ENCODE measurements at places on chromosomes 13 and 19. TPM values are rescaled to one million over a fixed set of nuclear protein-coding genes. Genes with fewer than 3 reads are reported as not detected.
A peak's percentile ranks its signal among the peaks of the same experiment; 100 is the strongest.

- H3K4me3 ChIP-seq, result no peak overlapping the region
- H3K27me3 ChIP-seq, result no peaks in the 10 kb centered on the region
- no peak for DNase-seq
- H3K4me1 ChIP-seq, result no peaks in the 10 kb centered on the region
- H3K27ac ChIP-seq, result no peak overlapping the region
Observed at GRCh38 chr19:30920222-30920621, 429.0 kb downstream of the TSHZ3 start.

DNA sequence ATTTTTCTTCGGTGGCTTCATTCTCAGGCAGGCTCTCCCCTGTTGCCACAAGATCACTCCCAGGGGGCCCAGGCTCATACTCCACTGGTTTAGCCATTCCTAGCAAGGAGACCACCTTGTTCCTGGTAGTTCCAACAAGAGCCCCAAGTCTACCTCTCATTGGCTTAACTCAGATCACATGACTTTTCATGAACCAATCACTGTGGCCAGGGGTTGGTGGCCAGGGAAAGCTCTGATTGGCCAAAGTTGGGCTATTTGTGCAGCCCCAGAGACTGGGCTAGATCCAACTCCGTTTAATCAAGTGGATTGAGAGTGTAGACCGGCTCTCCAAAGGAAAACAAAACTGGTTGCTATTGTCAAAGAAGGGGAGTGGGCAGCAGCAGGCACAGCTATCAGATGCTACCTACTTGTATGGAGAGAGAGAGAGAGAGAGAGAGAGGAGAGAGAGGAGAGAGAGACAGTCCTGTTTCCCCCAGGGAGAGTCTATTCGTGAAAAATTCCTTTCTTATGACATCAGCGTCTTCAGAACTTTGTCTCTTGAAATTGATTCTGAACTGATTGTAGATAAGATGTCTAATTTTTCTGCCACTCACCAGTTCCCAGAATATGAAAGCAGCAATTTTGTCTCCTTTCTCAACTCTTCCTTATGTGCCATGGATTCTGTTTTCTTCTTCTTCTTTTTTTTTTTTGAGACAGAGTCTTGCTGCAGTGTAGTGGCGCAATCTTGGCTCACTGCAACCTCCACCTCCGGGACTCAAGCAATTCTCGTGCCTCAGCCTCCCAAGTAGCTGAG, 5.9 kb downstream of the CEACAM19 start:
- H3K27ac ChIP-seq, result peak overlapping the region; percentile 84
- H3K36me3 ChIP-seq, result no peaks in the 10 kb centered on the region
- peak; percentile 83 for DNase-seq
- peaks cover 18% of the 10 kb centered on the region for H3K4me1 ChIP-seq
- no peaks in the 10 kb centered on the region for H3K27me3 ChIP-seq

GRCh38 chr19:5850743-5851293, 431 bp downstream of the FUT3 start:
- H3K4me3 ChIP-seq, result no peak overlapping the region
- H3K27me3 ChIP-seq, result no peaks in the 10 kb centered on the region
- H3K36me3 ChIP-seq, result no peaks in the 10 kb centered on the region
- H3K4me1 ChIP-seq, result no peaks in the 10 kb centered on the region
- no peak for DNase-seq

DNA sequence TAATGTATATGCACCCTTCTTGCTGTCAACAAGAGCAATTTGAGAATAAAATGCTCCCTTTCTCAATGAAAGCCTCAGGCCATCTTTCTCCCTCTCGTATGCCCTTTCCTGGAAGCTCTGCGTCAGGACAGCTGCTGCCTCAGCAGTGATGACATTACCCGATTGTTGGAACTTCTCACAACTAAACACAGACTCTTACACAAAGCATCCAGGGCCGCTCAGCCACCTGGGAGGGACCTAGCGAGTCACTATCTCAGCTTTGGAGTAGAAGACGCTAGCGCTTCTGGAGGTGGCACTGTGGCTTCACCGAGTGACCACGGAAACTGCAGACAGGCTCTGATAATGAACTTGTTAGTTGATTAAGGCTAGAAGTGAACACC, 153.2 kb upstream of the SOX1 start:
- H3K36me3 ChIP-seq, result no peaks in the 10 kb centered on the region
- H3K27ac ChIP-seq, result no peak overlapping the region
- H3K27me3 ChIP-seq, result no peaks in the 10 kb centered on the region
- no peaks in the 10 kb centered on the region for H3K4me1 ChIP-seq
- DNase-seq, result no peak

GRCh38 chr19:39679056-39679790, 23.5 kb downstream of the LGALS16 start:
- no peak for DNase-seq
- H3K36me3 ChIP-seq, result no peaks in the 10 kb centered on the region
- no peaks in the 10 kb centered on the region for H3K4me1 ChIP-seq
- H3K4me3 ChIP-seq, result no peak overlapping the region

- H3K36me3 ChIP-seq, result no peaks in the 10 kb centered on the region
- H3K27ac ChIP-seq, result no peak overlapping the region
- DNase-seq, result no peak
Observed at GRCh38 chr13:20344836-20345490, 112.8 kb upstream of the GJB6 start.

- no peaks in the 10 kb centered on the region for H3K36me3 ChIP-seq
- H3K4me1 ChIP-seq, result peaks cover 13% of the 10 kb centered on the region
- H3K27me3 ChIP-seq, result no peaks in the 10 kb centered on the region
- peak; percentile 17 for DNase-seq
- peak overlapping the region; percentile 75 for H3K27ac ChIP-seq
- H3K4me3 ChIP-seq, result no peak overlapping the region
Observed at GRCh38 chr13:73989244-73989843, 144.9 kb downstream of the KLF12 start.

- DNase-seq, result no peak
- H3K4me1 ChIP-seq, result peaks cover 13% of the 10 kb centered on the region
- no peaks in the 10 kb centered on the region for H3K27me3 ChIP-seq
- no peak overlapping the region for H3K27ac ChIP-seq
- no peaks in the 10 kb centered on the region for H3K36me3 ChIP-seq
Observed at GRCh38 chr13:43348397-43348796, 325.0 kb downstream of the DNAJC15 start.

The RNF17 gene
- 0.14 TPM for total RNA-seq

The PRTN3 gene
- total RNA-seq, result not detected
